ENCODE measurements at places on chromosomes 12 and 14. TPM values are rescaled to one million over a fixed set of nuclear protein-coding genes. Genes with fewer than 3 reads are reported as not detected.

The ARID2 gene
- total RNA-seq: 15.9 TPM

The OLR1 gene
- not detected for total RNA-seq

The AQP6 gene
- total RNA-seq: 0.51 TPM

The PRH1 gene
- 18.8 TPM for total RNA-seq

The CRIP1 gene
- total RNA-seq: 53.9 TPM

The NTS gene
- total RNA-seq: 0.13 TPM

The NOVA1 gene
- total RNA-seq: 0.13 TPM

The ASPG gene
- not detected for total RNA-seq

The ADCY6 gene
- 10.6 TPM for total RNA-seq

The CLEC6A gene
- not detected for total RNA-seq

The MYL2 gene
- not detected for total RNA-seq

The PMEL gene
- 0.49 TPM for total RNA-seq

DNA sequence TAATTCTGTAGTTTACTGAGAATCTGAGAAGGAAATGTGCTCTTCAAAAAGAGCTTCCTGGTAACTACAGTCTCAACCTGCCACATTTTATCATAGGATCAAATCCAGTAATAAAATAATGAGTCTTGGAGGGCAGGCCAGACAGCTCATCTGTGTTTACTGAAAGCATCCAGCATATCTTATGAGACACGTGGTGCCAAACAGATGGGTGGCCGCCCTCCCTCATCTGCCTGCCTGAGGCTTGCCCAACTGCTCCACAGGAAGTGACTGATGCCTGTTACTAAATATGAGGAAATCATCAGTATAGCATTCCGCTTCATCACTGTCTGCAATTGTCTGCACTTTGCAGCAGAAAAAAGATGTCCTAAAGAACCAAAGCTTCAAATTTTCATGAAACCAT is 13.5 kb downstream of the DHRS7 start:
- no peak for DNase-seq

GRCh38 chr14:62443796-62444195 is 601.5 kb downstream of the KCNH5 start:
- DNase-seq: no peak

- DNase-seq: no peak
These were observed 73.0 kb downstream of the NRXN3 start for GRCh38 chr14:78243187-78243586.

- no peak for DNase-seq
These were observed 13.3 kb downstream of the SDS start for GRCh38 chr12:113390064-113391043.

- DNase-seq: no peak
These were observed 136.7 kb downstream of the PAWR start for GRCh38 chr12:79553863-79554574.

GRCh38 chr12:132075714-132076553 is 68.2 kb downstream of the DDX51 start:
- no peak for DNase-seq

GRCh38 chr12:119229837-119230236 is 51.1 kb downstream of the HSPB8 start:
- DNase-seq: peak; percentile 55

DNA sequence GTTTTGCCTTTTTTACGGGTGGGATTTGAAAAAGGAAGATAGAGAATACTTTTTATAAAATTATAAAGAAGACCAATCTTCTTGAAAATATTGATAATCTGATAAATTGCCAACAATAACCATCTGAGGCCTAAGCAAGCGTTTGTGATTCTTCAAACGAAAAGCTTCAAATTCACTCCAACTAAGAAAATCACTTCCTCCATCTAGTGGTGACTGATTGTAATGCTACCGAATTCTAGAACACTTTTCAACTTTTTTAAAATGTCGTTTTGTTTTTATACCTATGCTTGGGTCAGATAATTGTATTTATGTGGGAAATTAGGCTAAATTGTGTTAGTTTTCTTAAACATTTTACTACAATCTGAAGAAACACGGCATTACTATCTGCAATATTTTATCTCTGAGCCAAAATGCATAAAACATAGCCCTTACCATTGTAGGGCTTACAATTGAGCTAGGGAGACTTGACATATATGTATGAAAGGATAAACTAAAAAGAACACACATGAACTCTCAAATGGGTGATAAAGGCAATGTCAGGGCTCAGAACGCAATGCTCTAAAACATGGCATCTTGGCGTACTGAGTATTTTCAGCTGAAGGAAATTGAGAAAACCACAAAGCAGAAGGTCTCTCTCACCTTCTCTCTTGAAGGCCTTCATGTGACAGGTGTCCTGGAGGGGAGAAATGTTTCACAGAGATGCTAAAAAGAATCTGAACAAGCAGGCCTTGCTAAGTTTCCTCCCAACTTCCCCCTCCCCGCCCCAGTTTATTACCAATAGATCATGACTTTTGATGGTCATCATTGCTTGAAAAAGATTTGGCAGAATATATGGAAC is 36.8 kb upstream of the G2E3 start:
- DNase-seq: peak; percentile 57

DNA sequence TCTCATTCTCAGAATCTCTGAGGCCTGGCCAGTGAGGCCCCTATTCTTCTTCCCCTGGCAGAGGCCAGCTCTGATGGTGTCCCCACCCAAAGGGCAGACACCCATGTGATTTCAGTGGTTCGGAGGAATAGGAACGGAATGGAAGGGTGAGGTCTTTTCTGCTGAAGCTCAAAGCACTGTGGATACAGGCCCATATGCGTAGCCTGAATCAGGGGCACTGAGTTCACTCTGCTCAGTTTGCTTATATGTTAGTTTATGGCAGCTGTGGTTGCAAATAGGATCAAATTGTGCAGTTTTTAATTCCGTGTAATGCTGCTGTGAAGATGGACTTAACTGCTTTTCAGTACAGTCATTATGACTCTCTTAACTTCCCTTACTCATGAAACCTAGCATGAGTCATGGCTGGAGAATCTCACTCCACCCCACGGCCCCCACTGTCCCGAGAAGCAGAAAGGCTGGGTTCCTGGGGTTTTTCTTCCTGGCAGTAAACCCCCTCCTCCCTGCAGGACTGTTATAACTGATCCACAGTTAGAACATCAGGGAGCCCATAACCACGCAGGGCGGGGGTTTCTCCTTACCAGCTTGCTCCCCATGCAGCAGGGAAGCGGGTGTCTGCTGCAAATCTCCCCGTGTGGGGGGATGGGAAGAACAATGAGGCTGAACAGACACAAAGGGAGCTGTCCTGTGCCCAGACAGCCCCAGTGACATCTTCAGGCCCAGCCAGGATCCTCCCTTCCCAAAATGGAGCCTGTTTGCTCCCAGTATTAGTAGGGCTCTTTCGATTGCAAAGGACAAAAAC is 122.7 kb downstream of the SLC38A6 start:
- peak; percentile 78 for DNase-seq

- no peak for DNase-seq
These were observed 97.4 kb downstream of the PLXNC1 start for GRCh38 chr12:94245631-94246383.

- no peak for DNase-seq
These were observed 3.6 kb downstream of the OTUB2 start for GRCh38 chr14:94029671-94030203.

- no peak for DNase-seq
These were observed 58.7 kb upstream of the STK38L start for GRCh38 chr12:27185234-27186021.

Measured in HepG2 (cell line).